Activated naive CD8-positive, alpha-beta T cell treated with anti-CD3 and anti-CD28 coated beads, Interleukin-2, amount 10 ng/mL, durations not matched to agents 7 days and 5 days (primary cell): ENCODE measurements at places on chromosomes 7 and 10.

DNA sequence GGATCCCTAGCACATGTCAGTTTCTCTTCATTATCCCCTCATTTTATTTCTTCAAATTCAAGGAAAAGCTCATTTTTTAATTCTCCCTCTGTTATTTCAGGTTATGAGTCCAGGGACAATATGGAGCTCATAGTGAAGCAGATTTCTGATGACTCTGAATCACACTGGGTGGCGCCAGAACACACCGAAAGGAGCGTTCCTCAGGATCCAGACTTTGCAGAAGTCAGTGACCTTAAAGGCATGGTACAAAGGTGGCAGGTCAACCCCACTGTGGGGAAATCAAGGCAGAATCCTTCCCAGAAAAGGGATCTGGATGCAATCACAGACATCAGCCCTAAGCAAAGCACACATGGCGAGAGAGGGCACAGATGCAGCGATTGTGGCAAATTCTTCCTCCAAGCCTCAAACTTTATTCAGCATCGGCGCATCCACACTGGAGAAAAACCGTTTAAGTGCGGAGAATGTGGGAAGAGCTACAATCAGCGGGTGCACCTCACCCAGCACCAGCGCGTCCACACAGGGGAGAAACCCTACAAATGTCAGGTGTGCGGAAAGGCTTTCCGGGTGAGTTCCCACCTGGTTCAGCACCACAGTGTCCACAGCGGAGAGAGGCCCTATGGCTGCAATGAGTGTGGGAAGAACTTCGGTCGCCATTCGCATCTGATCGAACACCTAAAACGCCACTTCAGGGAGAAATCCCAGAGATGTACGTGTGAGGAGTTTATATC is 21.4 kb downstream of the ZKSCAN5 start:
- peaks cover 62% of the 10 kb centered on the region for H3K36me3 ChIP-seq
- H3K27me3 ChIP-seq = no peaks in the 10 kb centered on the region
- peak overlapping the region; percentile 14 for H3K27ac ChIP-seq

- no peaks in the 10 kb centered on the region for H3K36me3 ChIP-seq
- no peaks in the 10 kb centered on the region for H3K27me3 ChIP-seq
- H3K4me1 ChIP-seq = no peaks in the 10 kb centered on the region
- DNase-seq = no peak
- no peak overlapping the region for H3K4me3 ChIP-seq
- no peak overlapping the region for H3K27ac ChIP-seq
Measured at GRCh38 chr10:44470784-44471183, 85.9 kb upstream of the CXCL12 start.

GRCh38 chr7:50978633-50979215 is 196.0 kb upstream of the GRB10 start:
- no peak overlapping the region for H3K4me3 ChIP-seq
- H3K27ac ChIP-seq = no peak overlapping the region
- H3K27me3 ChIP-seq = peaks cover 9% of the 10 kb centered on the region
- peaks cover 5% of the 10 kb centered on the region for H3K4me1 ChIP-seq
- no peak for DNase-seq
- no peaks in the 10 kb centered on the region for H3K36me3 ChIP-seq

DNA sequence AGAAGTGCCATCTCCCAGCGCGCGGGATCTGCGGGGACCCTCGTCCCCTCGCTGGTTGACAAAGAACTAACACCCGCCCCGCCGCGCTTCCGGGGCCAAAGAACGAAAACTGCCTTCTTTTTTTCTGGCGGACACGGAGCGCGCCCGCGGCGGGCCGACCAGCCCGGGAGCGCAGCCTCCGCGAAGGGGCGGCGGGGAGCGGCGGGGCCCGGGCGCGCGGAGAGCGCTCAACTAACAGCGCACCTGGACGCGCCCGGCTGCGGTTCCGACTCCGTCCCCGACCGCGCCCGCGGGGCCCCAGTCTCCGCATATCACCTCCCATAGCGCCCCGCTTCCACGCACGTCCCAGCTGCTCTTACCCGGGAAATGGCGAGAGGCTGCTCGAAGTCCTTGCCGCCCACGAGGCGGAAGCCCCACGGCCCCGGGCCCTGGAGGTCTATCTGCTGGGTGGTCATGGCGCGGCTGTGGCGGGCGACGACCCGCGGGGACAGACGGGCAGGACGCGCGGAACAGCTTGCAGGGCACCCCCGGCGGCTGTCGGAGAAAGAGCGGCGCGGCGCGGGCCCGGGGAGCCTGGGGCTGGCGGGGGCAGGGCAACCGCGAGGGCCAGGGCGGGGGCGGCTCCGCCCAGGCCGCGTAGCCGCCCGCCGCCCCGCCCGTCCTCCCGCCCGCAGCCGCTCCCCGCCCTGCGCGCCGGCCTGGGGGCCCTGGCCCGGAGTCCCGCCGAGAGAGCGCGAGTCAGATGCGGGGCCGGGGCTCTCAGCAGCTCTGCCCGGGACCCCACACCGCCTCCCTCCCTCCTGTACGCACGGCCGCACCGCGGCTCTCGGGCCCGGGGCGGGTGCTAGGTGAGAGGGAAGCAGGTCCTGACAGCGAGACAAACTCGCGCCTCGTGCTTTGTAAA is at the start of gene PDLIM1:
TSS of gene PDLIM1 (minus strand) at position 543 of the 904 bp plus-strand sequence. CDS start at position 455, 88 bp downstream.
- H3K36me3 ChIP-seq = peaks cover 1% of the 10 kb centered on the region
- H3K27me3 ChIP-seq = peaks cover 54% of the 10 kb centered on the region
- H3K27ac ChIP-seq = peak within 1 kb of the TSS; percentile 38
- peaks cover 29% of the 10 kb centered on the region for H3K4me1 ChIP-seq
- peak within 1 kb of the TSS; percentile 81 for H3K4me3 ChIP-seq

DNA sequence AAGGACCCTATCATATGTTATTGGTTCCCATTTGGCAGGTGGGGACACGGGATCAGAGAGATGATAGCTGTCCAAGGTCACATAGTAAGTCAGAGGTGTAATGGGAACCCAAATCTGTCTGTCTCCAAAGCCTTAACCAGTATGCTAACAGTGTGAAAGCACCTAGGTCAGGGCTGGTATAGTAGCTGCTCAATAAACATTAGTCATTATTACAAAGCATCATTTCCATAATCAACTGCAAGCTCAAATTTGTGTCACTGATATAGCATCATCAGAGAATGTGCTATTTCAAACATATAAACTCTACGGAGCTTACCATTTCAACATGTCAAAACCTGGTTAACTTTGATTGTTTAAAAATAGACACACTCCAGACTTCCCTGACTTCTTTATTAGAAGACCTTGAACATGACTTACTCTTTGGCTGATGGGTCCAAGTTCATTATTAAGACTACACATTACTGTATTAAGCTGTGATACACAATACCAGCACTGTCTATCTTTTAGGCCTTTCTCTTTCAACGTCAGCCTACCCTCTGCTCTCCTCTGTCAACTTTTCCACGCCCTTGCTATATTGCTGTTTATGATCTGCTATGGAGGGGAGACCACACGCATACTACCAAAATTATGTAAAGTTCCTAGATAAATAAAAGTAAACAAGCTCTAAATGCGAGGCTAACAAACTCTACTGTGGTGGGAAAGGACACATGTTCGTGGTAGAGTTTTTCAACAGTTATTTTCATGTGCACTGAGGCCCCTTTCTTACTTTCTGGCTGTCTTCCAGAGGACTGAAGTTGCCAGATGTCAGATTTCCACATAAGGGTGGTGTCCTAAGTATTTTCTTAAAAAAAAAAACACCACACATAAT is 33.6 kb downstream of the DNMBP start:
- H3K4me3 ChIP-seq = no peak overlapping the region
- no peak overlapping the region for H3K27ac ChIP-seq

GRCh38 chr7:464454-465401 is 54.9 kb downstream of the PDGFA start:
- peak; percentile 23 for DNase-seq
- H3K27me3 ChIP-seq = no peaks in the 10 kb centered on the region
- no peaks in the 10 kb centered on the region for H3K36me3 ChIP-seq
- no peak overlapping the region for H3K27ac ChIP-seq

DNA sequence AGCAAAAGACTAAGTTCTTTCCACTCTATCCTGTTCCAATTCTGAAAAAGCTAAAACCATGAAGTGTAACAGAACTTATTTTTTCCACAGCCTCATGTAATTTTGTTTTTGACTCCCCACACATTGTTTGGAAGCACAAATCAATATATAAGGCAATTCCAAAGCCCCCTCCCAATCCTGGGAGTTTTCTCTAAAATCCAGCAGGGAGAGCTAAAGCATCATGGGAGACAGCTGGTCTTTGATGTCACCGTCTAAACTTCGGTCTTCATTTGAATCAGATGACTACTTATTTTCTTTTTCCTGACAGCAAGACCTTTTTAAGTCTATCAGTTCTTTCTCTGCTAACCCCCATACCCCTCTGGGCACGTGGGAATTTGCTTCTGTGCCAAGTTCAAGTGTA is 33.3 kb upstream of the PON1 start:
- H3K27me3 ChIP-seq = peaks cover 10% of the 10 kb centered on the region
- no peak for DNase-seq
- H3K36me3 ChIP-seq = no peaks in the 10 kb centered on the region
- no peaks in the 10 kb centered on the region for H3K4me1 ChIP-seq
- no peak overlapping the region for H3K4me3 ChIP-seq

DNA sequence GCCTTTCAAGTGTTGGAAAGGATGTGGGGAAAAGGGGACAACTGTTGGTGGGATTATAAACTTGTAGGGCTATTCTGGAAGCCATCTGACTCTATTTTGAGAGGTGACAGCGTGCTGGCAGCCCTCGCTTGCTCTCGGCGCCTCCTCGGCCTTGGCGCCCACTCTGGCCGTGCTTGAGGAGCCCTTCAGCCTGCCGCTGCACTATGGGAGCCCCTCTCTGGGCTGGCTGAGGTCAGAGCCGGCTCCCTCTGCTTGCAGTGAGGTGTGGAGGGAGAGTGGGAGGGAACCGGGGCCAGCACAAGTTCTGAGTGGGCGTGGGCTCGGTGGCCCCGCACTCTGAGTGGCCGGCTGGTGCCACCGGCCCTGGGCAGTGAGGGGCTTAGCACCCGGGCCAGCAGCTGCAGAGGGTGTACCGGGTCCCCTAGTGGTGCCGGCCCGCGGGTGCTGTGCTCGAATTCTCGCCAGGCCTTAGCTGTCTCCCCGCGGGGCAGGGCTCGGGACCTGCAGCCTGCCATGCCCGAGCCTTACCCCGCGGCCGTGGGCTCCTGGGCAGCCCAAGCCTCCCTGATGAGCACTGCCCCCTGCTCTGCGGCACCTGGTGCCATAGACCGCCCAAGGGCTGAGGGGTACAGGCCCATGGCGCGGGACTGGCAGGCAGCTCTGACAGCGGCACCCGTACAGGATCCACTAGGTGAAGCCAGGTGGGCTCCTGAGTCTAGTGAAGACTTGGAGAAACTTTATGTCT is 33.6 kb downstream of the PLAU start:
- no peaks in the 10 kb centered on the region for H3K36me3 ChIP-seq
- no peak overlapping the region for H3K4me3 ChIP-seq
- peaks cover 22% of the 10 kb centered on the region for H3K27me3 ChIP-seq
- no peak for DNase-seq
- H3K27ac ChIP-seq = no peak overlapping the region

DNA sequence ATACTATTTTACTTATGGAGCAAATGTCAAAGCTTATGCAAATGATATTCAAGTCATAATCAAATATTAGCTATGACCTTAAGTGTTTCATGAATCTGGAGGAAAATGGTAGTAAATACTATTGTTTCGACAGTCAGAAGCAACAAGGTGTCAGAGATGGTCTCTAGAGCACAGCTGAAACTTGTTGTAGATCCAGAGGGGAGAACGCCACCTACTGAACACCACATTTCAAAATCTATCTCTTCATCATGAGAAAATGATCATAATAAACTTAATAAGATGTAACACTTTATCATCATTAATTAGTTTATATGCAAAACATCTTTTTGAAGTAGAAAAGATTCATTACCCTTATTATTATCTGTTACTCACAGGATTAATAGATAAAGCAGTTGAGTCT is 418.7 kb downstream of the GATA3 start:
- peaks cover 26% of the 10 kb centered on the region for H3K27me3 ChIP-seq
- H3K27ac ChIP-seq = no peak overlapping the region
- no peaks in the 10 kb centered on the region for H3K4me1 ChIP-seq
- no peak for DNase-seq

DNA sequence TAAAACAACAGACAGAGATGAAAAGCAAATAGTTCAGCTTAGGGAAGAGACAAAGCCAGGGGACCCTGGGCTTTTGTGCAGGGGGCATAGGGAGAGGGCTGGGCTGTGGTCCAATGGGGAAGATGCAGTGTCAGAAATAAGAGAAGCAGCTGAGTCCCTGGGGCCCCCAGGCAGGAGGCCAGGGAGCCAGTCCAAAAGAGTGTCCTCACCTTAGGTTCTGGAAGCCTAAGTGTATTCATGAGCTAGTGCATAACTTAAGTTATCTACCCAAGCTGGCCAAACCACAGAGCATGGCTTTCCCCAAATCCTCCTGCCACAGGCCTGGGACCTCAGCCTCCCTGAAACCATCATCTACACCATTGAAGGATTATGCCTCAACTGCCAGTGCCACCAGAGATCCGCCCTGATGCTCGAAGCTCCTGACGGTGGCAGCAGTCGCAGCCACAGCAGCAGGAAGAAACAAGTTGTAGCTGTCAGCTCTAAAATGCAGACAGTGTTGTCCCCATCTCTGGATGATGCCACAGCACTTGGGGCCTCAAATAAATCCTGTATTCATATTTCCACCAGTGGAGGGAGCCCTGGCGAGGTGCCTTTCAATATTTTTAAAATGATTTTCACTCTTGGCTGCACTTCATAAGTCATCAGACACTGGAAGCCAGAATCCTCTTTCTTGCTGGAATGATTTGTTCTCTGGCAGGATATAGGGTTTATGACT is 574.6 kb downstream of the GRID1 start:
- H3K4me3 ChIP-seq = no peak overlapping the region
- no peaks in the 10 kb centered on the region for H3K27me3 ChIP-seq
- no peaks in the 10 kb centered on the region for H3K36me3 ChIP-seq
- H3K27ac ChIP-seq = no peak overlapping the region
- no peak for DNase-seq

- peaks cover 10% of the 10 kb centered on the region for H3K27me3 ChIP-seq
- no peak for DNase-seq
- H3K36me3 ChIP-seq = no peaks in the 10 kb centered on the region
- H3K4me3 ChIP-seq = no peak overlapping the region
- no peak overlapping the region for H3K27ac ChIP-seq
Measured at GRCh38 chr7:159040146-159040545, 104.5 kb downstream of the VIPR2 start.

- H3K36me3 ChIP-seq = no peaks in the 10 kb centered on the region
- no peak for DNase-seq
- H3K4me3 ChIP-seq = no peak overlapping the region
- no peak overlapping the region for H3K27ac ChIP-seq
- no peaks in the 10 kb centered on the region for H3K27me3 ChIP-seq
Measured at GRCh38 chr7:77995717-77996116, 197.1 kb downstream of the PHTF2 start.

DNA sequence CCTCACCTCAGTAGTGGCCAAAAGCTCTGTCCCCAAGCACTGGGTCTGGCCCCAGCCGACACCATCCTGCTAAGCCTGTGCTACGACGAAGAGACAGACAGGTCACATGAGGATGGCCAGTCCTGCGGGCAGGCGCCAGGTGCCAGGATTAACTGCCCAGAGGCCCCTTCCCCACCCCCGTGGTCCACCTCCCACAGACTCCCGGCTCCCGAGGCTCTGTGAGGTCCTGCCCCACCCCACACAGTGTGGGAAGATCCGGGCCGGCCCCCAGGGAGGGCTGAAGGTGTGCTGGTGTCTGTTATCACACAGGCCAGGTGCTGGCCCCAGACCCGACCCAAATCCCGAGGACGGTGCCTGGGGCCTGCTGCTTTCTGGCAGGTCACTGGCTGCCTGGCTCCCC is 27.2 kb downstream of the CYP2W1 start:
- no peaks in the 10 kb centered on the region for H3K27me3 ChIP-seq
- H3K4me1 ChIP-seq = peaks cover 3% of the 10 kb centered on the region
- H3K27ac ChIP-seq = no peak overlapping the region
